Activated CD4-positive, CD25-positive, alpha-beta regulatory T cell (primary cell): ENCODE measurements at places on chromosomes 6 and 20.

DNA sequence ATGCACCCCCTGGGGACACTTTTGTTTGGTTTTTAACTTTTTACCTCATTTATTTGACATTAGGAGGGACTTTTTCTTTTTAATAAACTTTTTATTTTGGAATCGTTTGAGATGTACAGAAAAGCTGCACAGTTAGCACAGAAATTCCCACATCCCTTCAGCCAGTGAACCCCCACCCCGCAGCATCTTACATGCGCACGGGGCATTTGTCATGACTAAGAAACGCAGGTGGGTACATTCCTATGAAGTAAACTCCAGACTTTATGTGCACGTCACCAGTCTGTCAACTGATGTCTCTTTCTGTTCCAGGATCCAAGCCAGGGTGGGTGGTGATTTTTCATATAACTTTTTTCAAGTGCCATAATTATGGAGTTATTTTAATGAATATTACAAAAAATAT is 4.9 kb upstream of the ZNF831 start:
- DNase-seq = no peak

DNA sequence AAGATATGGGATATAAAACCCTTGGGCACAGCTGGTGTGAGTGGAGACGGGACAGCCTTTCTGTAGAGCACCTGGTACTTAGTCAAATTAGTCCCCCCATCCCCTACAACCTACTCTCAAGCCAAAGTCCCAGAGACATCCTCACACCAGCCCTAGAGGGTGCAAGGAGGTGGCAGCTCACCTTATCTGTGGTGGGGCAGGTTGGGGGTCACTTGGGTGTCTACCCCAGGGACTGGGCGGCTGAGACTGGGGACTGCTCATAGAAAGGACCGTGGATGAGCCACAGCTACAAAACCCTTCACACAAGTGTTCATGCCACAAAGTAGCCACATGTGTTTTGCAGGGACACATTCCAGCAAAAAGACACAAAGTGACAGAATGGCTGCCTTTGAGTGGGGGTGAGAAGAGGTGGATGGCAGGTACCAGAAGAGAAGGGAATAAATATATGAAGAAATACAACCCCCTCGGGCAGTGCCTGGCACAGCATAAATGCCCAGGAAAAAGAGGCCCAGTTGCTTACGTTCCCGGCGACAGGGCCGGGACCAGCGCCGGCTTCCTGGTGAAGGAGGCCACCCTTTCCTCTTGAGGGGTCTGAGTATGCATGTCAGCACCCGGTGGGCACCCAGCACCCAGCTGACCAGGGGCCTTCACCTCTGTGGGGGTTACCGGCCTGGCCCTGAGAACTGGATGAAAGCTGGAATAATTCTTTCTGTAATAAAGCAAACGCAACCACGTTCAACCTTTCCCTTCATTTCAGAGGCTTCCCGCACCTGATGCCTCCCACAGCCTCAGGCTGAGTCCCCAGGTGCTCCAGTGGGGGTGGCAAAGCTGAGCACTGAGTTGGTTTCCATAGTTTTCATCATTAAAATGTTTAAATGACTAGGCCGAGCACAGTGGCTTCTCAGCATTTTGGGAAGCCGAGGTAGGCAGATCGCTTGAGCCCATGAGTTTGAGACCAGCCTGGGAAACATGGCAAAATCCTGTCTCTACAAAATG is 14.4 kb upstream of the CEBPB start:
- no peak for DNase-seq

DNA sequence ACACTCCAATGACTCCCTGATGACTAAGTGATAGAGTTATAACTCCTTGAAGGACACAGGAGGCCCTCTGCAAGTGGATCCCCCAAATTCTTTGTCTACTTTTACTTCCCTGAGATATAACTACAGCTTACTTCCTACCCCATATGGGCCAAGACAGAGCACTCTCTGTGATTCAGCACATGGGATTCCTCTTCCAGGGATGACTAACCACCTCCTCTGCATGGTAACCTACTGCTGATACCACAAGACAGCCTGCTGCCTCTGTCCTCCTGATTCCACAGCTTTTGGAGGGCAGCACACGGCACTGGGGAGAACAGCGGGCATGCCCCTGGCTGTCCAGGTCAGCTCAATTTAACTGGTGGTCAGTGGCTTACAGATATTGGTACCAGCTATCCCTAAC is 675.7 kb upstream of the AGPAT4 start:
- no peak for DNase-seq

- DNase-seq = no peak
Measured at GRCh38 chr6:81450180-81450579, 302.3 kb downstream of the TENT5A start.

- no peak for DNase-seq
Measured at GRCh38 chr20:59743767-59744485, 139.6 kb downstream of the PHACTR3 start.

GRCh38 chr20:50621068-50621665 is 70.2 kb downstream of the RIPOR3 start:
- DNase-seq = no peak

- DNase-seq = no peak
Measured at GRCh38 chr20:15767586-15767985, 805.7 kb downstream of the KIF16B start.

DNA sequence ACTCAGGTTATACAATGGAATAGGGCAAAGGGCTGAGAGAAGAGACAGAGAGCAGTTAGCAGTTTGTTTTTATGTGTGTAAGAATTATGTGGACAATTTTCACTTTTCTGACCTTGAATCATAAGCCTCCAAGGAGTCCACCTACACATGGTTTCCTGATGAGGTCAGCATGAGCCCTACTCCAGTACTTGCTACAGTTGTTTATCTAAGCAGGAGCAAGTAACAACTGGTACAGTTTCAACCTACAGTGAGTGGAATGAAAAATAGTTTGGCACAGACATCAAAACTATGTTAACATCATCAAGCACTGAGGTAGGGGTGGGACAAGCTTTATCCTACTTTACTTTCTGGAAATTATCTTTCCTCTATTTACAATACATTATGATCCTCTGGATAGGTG is 426.7 kb upstream of the ID4 start:
- DNase-seq = no peak

GRCh38 chr6:80341330-80341729 is 234.9 kb downstream of the BCKDHB start:
- DNase-seq = no peak

DNA sequence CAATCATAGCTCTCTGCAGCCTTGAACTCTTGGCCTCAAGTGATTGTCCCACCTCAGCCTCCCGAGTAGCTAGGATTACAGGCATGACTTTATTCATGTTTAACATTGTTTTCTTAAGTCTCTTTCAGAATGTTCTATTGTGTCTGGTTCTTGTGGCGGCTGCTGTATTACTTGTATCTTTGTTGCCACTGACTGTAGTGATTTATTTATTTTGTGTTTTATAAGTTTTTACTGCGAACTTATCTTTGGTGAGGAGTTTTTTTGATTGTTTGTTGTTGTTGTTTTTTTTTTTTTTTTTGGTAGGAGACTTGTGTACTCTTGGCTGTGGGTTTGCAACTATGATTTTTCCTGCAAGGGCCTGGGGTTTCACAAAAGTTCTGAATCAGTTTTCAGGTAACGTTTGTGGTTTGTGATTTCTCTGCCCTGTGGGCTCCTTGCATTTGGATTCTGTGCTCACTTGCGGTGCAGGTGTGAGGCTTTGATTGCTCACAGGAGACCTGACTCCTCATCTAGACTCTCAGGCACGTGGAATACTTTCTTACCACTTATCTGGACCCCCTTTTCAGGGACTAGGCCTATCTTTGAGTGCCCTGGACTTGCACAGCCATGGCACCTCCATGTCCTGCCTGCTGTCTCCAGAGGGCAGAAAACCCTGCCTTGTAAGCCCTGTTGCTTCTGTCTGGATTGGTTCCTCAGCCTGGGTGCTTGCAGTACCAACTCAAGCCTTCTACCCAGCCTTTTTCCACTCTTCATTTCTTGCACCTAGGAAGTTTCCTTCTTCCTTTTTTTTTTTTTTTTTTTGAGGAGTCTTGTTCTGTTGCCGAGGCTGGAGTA is 25.2 kb downstream of the KIF25 start:
- no peak for DNase-seq

- no peak for DNase-seq
Measured at GRCh38 chr6:126831461-126831860, 287.0 kb upstream of the RSPO3 start.

DNA sequence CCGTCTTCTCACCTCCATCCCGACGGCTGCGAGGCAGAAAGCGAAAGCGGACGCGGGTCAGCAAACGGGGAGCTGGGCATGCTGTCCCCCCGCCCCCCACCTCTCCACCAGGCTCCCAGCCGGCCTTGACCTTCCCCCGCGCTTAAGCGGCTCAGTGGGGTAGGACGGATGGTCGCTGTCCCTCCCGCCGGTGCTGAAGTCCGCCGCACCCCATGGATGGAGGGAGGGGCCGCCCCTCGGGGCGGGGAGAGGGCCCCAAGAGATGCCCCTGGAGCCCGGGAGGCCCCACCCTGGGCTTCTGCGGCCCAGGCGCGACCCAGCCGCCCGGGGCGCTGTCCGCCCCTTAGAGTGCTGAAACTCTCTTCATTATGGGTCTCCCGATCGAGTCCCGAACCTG is at the start of gene KCNB1:
Gene KCNB1 (minus strand): TSS at position 48 of the 397 bp plus-strand sequence. CDS start 188 bp downstream, outside the sequence.
- peak; percentile 12 for DNase-seq

- DNase-seq = no peak
Measured at GRCh38 chr20:48164566-48165400, 379.5 kb upstream of the SULF2 start.

GRCh38 chr6:44475779-44476434 is 88.4 kb downstream of the CDC5L start:
- DNase-seq = peak; percentile 33

DNA sequence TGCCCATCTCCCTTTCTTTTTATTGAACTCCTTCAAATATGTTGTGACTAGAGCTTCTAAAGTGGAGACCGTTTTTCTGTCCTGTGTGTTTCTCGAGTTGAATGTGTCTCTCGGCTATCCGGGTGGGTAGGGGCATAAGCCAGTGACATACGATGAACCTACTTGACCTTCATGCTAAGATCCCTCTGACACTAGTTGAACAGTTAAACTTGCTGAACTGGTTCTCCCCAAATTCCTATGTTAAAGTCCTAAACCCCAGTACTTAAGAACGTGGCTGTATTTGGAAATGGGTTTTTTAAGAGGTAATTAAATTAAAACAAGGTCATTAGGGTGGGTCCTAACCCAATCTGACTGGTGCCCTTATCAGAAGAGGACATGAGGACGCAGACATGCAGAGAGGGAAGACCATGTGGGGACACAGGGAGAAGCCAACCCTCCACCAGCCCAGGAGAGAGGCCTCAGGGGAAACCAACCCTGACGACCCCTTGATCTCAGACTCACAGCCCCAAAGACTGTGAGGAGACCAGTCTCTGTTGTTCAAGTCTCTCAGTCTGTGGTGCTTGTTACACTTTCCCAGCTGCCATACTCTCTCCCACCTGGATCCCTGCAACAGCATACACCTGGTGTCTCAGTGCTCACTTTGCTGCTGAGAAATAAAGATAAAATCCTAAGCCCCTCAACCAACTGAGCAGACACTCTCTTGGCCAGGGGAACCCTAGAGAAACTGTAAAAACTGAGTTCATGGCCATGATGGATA is 208.4 kb downstream of the MYLK4 start:
- DNase-seq = no peak

DNA sequence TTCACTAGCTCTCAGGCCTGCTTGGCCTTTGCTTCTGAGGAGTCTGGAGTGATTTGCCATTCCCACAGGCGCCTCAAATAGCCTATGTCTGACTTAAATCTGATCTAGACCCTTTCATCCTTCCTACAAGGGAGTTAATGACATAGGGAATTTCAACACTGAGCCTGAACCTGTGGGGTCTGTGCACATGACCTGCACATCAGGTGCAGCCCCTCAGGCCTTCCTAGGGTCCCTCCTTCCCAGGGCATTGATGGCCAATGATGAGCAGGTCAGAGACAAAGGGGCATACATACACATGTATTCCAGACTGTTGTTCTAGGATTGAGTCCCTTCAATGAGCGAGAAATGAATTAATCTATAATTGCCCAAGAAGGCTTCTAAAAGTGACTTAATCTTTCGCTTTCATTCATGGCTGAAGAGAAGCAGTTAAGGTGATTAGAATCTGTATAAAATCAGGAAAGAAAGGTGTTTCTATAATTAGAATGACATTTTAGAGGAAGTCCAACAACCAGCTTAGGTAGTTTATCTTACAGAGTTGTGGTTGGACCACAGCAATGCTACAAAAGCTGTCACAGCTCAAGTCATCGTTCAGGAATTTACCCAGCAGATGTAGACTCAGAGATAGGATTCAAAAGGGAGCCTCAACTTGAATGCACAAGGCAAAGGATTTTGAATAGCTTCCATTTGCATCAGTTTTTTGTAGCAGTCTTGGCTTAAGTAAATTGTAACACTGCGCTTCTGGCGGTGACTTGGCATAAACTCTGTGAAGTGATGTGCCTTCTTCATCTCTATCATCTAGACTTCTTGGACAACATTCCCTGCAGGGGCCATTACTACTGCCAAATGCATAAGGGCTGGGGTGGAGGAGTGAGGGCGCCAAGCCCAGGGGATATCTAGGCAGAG is 27.0 kb upstream of the TBC1D7 start:
- DNase-seq = no peak

- no peak for DNase-seq
Measured at GRCh38 chr20:50898475-50898874, 32.8 kb downstream of the ADNP start.

DNA sequence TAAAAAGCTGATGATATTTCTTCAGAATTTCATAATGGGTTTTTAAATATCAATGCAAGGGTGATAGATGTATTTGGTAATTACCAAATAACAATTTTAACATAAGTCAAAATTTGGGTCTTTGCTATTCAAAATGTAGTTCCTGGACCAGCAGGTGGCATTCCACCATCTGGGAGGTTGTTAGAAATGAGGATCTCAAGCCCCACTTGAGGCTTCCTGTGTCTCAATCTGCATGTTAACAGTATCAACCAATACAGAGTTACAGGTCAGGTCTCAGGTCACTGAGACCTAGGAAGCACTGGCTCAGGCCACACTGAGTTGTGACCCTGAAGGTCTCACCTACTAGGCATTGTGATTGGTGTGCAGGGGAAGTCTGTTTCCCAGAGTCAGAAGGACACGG is 57.2 kb upstream of the MTRF1L start:
- DNase-seq = no peak

DNA sequence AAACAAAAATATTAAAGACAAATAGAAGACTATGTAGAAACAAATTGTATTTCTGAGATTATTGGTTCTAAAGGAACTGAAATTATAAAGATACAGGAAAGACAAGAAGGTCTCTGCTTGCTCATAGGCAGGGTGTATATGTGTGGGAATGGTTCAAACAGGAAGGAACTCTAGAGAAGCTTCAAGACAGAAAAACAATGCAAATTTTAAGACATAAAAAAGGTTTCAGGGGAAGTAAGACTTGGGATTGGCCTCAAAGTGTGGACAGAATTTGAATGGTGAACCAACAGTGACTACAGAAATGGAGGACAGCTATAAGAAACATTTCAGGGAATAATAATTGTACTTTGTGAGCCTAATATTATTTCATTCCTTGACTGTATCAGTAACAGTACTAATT is 50.3 kb downstream of the OR2B2 start:
- no peak for DNase-seq

- no peak for DNase-seq
Measured at GRCh38 chr6:116389357-116389756, 18.6 kb downstream of the DSE start.

DNA sequence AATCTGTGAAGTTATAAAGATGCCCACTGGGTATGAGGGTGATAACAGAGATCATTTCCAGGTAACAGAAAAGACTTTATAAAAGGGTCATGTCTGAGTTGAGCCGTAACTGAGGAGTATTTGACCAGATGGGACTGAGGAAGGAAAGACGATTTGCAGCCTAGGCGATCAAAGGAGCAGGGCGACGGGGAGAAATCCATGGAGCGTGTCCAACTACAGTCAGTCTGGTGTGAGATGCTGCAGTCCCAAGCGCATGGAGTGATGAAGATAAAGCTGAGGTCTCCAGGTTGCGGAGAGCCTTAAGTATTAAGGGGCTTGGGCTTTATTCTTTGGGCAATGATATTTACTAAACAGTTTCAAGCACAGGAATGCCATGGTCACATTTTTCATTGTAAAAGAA is 166.7 kb downstream of the PRKN start:
- DNase-seq = no peak
